Activated T-cell treated with anti-CD3 and anti-CD28 coated beads, Interleukin-2, amount 50 U/mL, for 72 hours (primary cell): ENCODE measurements at places on chromosomes 5 and 9.

DNA sequence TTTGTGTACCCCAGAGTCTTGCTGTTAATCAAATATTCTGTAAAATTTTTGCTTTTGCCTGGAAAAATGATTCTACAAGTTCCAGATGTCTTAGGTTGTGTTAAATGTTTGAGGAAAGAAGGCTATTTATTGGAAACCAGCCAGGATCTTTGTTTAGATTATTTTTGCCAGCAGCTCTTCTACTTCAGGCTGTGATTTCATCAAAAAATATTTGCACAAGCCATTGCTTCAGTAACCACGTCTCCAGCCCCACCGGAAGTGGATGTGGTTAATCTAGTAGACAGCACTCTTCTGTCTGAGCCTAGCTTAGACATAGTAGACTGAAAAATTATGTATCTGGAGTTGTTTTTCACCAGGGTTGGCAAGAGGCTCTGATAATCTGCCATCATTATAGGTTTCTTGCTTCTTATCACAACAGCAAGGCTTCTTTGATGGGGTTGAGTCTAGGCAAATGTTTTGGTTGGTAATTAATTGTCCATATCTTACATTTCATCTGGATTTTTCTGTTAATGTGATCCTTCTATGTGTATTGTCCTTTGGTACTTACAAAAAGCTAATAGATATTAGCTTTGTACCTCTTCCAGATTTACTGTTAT lies 17.1 kb downstream of the KCTD16 start:
- no peaks in the 10 kb centered on the region for H3K4me1 ChIP-seq
- peak overlapping the region; percentile 38 for H3K4me3 ChIP-seq
- peak; percentile 71 for DNase-seq
- H3K36me3 ChIP-seq: no peaks in the 10 kb centered on the region
- no peaks in the 10 kb centered on the region for H3K27me3 ChIP-seq
- peak overlapping the region; percentile 68 for H3K27ac ChIP-seq

GRCh38 chr5:124176692-124177091 lies 569.7 kb downstream of the ZNF608 start:
- H3K4me3 ChIP-seq: no peak overlapping the region
- no peak for DNase-seq
- H3K4me1 ChIP-seq: no peaks in the 10 kb centered on the region
- H3K36me3 ChIP-seq: no peaks in the 10 kb centered on the region

- H3K27ac ChIP-seq: peak overlapping the region; percentile 99
- peak; percentile 83 for DNase-seq
- H3K4me1 ChIP-seq: peaks cover 87% of the 10 kb centered on the region
- peak overlapping the region; percentile 88 for H3K4me3 ChIP-seq
- no peaks in the 10 kb centered on the region for H3K27me3 ChIP-seq
Observed at GRCh38 chr5:175517824-175518450, 39.6 kb downstream of the SFXN1 start.

- H3K36me3 ChIP-seq: peaks cover 5% of the 10 kb centered on the region
- no peak overlapping the region for H3K4me3 ChIP-seq
- no peak for DNase-seq
- peaks cover 78% of the 10 kb centered on the region for H3K4me1 ChIP-seq
- no peaks in the 10 kb centered on the region for H3K27me3 ChIP-seq
Observed at GRCh38 chr5:172167895-172168294, 20.1 kb downstream of the STK10 start.

- H3K27me3 ChIP-seq: peaks cover 83% of the 10 kb centered on the region
- H3K27ac ChIP-seq: no peak overlapping the region
- DNase-seq: no peak
- H3K4me3 ChIP-seq: no peak overlapping the region
- peaks cover 27% of the 10 kb centered on the region for H3K4me1 ChIP-seq
Observed at GRCh38 chr9:124042201-124042721, 30.7 kb downstream of the LHX2 start.
